ENCODE measurements at places on chromosomes 5 and 9.
A peak's percentile ranks its signal among the peaks of the same experiment; 100 is the strongest.

GRCh38 chr5:131381021-131381420 is 117.2 kb downstream of the CDC42SE2 start:
- no peak for DNase-seq

DNA sequence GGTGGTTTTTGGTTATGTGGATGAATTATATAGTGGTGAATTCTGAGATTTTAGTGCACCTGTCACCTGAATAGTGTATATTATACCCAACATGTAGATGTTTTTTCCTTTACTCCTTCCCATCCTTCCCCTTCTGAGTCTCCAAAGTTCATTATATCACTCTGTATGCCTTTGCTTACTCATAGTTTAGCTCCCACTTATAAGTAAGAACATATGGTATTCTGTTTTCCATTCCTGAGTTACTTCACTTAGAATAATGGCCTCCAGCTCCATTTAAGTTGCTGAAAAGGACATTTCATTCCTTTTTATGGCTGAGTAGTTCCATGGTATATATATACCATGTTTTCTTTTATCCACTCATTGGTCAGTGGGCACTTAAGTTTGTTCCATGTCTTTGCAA is 161.6 kb upstream of the CD180 start:
- DNase-seq = no peak

- DNase-seq = no peak
These were observed 285.8 kb downstream of the ZNF608 start for GRCh38 chr5:124460642-124461041.

GRCh38 chr5:165161204-165161603 is 1655.8 kb downstream of the MAT2B start:
- no peak for DNase-seq

DNA sequence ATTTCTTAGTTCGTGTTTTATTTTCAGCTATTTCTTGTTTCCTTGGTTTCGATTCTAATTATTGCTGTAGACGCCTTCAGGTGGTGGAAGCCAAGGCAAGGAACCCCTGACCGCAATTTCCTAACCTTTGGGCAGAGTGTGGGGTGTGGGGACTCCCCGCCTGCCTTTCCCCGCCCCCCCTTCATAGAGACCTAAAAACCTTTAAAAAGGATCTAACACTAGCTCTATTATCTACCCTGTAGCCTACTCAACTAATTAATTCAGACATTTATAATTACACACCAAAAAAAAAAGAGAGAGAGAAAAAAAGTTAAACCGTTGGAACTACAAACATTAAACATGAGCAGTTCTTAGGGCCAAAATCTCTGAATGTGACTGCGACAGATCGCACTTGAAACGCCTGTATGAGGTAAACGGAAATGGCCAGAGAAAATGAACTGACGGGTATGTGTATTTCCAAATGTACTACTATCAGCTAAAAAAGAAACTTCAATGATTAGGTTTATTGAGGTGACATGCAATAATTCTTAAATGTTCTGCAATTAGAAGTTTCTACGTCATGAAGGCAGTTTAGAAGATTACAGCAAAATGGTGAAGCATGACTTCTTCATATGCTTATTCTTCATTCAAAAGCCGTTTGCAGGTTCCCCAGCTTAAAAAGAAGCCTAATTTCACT is 19.0 kb upstream of the FER start:
- DNase-seq = no peak

GRCh38 chr5:41637424-41637823 is 127.0 kb upstream of the PLCXD3 start:
- DNase-seq = no peak

GRCh38 chr5:72378639-72379289 is 58.6 kb downstream of the PTCD2 start:
- peak; percentile 30 for DNase-seq

GRCh38 chr5:76763136-76763535 is 47.2 kb downstream of the F2R start:
- no peak for DNase-seq

DNA sequence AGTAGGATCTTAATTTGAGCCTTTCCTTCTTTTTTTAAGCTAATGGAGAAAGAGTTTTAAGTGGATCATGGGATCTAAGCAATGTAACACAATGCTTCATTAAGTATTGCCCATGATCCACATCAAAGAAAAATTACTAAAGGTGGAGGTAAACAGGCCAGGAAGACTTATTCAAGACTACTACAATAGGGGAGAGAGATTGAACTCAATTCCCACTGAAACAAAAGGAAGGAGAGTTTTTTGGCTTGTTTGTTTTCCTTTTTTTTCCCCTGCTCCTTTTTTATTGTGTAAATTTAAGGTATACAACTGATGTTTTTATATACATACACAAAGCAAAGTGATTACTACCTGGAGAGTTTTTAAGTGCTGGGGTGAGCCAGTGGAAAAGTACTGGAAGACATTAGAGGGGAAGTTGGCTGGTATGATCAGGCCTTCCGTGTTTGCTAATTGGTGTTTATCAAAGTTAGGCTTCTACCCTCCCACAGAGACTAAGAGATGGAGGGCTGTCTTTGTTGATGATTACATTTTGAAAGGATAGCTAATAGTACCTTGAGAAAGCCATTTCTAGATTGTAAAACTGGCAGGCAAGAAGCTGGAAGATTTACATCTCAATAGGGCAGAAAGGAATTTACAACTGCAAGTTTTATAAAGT is 262.7 kb downstream of the CHSY3 start:
- DNase-seq = no peak

DNA sequence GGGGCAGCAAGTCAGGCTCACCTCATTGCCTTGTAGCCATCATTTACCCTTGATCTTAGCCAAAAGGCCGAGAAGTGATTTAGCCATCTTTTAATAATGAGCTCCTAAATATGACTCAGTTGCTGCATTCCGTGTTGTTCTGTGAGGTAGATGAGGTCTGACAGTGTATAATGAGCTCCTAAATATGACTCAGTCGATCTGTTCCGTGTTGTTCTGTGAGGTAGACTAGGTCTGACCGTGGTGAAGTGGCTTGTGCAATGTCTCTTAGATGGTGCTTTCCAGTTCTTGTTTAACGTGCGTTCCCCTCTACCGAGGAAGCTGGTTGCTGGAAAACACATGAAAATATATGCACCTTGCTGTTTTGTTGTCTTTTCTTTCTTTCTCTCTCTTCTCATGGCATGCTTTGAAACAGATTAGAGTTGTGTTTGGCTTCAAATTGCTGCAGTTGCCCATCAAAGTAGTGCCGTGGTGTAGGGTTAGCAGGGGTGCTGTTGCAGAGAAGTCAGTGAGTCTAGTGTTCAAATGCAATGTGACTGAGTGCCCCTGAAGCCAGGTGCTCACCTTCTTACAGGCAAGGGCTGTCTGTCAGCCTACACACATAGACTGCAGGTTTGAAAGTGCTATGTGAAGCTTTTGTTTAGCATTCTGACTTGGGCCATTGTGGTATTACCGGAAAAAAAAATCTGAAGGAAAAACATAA is 118.6 kb downstream of the KDM4C start:
- no peak for DNase-seq

GRCh38 chr9:89179540-89179894 is 899 bp upstream of the SHC3 start:
- peak; percentile 54 for DNase-seq

DNA sequence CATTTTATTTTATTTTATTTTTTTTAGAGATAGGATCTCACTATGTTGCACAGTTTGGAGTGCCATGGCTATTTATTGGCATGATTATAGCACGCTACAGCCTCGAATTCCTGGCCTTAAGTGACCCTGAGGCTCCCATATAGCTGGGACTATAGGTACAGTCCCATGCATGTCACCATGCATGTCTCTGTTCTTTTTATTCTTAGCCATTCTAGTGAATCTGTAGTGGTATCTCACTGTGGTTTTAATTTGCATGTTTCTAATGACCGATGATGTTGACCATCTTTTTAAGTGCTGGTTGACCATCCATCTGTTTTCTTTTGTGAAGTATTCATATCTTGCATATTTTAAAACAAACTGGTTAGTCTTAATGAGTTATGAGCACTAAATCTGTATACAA is 76.1 kb downstream of the SLC44A1 start:
- DNase-seq = no peak

DNA sequence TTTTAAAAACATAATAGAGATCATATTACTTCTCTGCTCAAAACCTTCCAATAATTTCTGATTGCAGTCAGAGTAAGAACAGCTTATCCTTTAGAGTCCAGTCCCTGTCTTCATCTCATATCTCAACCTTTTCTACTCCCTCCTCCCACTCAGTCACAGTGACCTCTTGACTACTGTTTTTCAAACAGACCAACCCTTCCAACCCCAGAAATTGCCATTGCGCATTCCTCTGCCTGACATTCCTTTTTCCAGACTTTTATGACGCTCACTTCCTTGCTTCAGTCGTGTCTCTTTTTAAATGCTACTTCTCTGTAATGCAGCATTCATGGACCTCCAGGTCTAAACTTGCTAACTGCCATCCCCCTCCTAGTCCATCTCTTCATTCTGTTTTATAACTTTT is 800.5 kb downstream of the BRINP1 start:
- no peak for DNase-seq

DNA sequence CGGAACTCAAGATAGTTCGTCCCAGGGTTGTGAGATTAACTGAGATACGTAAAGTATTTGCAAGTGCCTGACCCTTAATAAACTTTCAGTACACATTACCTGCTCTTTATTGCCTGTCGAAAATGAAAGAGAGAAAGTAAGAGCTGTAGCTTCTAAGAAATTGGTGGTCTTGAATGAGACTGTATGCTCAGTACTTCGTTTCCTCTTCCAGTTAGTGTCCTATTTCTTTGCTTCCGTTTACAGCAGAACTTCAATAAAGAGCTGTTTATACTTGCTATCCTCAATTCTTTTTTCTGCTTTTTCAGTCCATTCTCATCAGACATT is 534 bp downstream of the SRFBP1 start:
- DNase-seq = peak; percentile 42

DNA sequence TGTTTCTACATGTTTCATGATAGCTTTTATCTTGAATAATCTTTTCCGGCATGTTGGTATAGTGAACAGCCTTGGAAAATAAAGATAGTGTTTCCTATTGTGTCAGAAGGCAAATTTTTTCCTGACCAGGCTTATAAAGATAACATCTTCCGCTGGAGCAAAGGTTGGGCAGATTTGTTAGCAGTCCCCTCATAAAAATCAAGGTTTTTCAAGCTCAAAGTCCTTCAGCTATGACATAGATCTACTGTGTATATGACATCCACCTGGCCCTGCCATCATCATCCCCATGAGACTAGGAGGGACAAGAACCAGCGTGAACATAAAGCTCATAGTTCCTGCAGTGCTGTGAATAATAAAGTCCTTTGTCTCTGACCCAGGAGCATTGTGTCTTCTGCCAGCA is 30.4 kb upstream of the OTULINL start:
- no peak for DNase-seq

DNA sequence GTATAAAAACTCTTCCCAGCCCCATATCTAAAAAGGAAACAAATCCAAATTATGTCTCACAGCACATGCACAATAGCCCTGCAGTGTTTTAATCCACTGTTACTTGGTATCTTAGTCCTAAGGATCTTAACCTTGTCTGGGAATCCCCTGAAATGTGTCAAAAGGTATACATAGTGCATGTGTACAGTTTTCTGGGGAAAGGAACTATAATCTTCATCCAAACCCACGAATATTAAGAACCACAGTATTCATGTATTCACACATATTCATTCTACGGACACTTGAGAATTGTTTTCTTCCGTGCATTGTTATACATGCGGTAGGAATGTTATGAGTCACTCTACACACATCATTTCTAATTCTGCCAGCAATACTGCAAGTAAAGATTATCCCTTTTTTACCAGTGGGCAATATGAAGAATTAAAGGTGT is 47.8 kb upstream of the SNX2 start:
- no peak for DNase-seq

DNA sequence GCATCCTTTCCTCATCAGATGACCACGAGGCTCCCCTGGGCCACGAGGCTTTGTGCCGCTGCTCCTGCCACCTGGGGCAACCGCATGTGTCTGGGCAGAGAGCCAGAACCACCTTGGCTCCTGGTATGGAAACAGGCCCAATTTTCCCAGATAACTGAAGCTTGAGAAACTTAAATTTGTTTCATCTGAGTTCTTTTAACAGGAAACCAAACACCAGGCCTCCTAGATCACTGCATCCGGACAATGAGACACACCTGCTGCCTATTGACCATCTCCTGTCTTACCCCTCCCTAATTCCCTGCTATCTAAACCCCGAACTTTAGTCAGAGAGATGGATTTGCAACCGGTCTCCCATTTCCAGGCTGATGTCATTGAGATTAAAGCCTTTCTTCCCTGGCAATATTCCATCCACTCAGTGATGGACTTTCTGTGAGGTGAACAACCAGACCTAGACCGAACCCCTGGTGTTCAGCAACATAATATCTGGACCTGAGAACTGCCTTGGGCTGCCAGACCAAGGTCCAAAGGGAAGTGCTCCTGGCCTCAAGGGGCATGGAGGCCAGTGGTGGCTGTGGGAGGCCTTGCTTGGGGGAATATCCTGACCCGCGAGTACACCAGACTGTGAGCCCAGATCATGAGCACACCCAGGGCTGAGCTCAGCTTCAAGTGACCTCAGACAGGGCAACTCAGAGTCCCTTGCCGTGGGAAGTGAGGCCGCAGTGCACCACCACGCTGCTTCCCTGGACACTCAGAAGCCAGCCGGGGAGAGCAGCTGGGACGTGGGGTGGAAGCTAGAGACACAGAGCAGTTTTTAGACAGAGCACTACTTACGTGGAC is 199.7 kb downstream of the HSPA4 start:
- DNase-seq = no peak

GRCh38 chr9:136004712-136005111 is 43.5 kb upstream of the UBAC1 start:
- DNase-seq = no peak

DNA sequence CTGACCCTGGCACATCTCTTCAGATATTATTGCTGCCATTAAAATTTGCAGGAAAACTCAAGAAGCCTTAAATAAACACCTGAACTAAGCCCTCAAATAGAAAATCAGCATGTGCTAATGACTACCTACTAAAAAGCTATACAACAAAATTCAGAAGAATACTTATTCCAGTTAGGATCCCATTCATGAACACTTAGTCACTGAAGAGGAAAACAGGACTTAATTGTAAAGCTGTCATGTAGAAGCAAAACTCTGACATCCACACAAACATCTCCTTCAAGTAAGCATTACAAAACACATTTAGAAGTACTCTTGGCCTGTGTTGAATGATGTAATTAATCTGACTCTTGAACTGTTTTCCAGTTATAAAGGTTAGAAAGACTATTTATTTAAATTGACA is 19.9 kb downstream of the ELL2 start:
- no peak for DNase-seq

GRCh38 chr5:132639706-132640130 is 18.3 kb upstream of the IL13 start:
- DNase-seq = peak; percentile 39

GRCh38 chr5:67896311-67896929 is 319.1 kb upstream of the PIK3R1 start:
- peak; percentile 56 for DNase-seq

GRCh38 chr5:73814233-73814846 is 188.3 kb downstream of the ARHGEF28 start:
- no peak for DNase-seq

- DNase-seq = no peak
These were observed 24.2 kb downstream of the PCDHGC5 start for GRCh38 chr5:141512911-141513626.

DNA sequence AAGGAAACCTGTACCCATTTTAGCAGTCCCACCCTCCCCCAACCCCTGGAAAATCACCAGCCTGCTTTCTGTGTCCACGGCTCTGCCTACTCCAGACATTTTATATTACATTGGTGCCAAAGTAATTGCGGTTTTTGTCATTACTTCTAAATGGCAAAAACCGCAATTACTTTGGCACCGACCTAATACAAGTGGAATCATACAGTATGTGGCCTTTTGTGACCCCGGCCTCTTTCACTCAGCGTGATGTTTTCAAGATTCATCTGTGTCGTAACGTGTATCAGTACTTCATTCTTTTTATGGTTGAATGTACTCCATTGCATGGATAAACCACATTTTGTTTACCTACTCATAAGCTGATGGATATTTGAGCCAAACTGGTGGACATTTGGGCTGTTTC is 9.7 kb upstream of the ORM1 start:
- DNase-seq = no peak

Data from Kasumi-1 (cell line).